Tongue (tissue), 3 donors: ENCODE measurements at places on chromosomes 2 and 18. TPM values are rescaled to one million over a fixed set of nuclear protein-coding genes. Genes with fewer than 3 reads are reported as not detected.

Gene ICOS
- total RNA-seq: 0.10 TPM

Gene TCF23
- not detected for total RNA-seq

Gene CELF4
- 0.51 TPM for total RNA-seq

Gene ATOH8
- 15.7 TPM for total RNA-seq

Gene GRP
- total RNA-seq: 1.3 TPM

Gene LOXL3
- 11.2 TPM for total RNA-seq

Gene SPP2
- total RNA-seq: not detected

Gene ACTG2
- total RNA-seq: 7.9 TPM

Gene CNTNAP5
- 1.7 TPM for total RNA-seq

Gene ASB18
- 3.5 TPM for total RNA-seq

Gene BCL2
- total RNA-seq: 47.3 TPM

Gene MERTK
- total RNA-seq: 6.3 TPM

Gene TMEM163
- total RNA-seq: 0.72 TPM

Gene CD8A
- total RNA-seq: 0.72 TPM

Gene DSC2
- total RNA-seq: 54.9 TPM

Gene STK39
- 26.4 TPM for total RNA-seq

Gene LYG1
- total RNA-seq: 0.41 TPM

Gene ST8SIA3
- total RNA-seq: 0.10 TPM

Gene ZEB2
- 161 TPM for total RNA-seq

Gene UGT1A3
- 0.51 TPM for total RNA-seq

Gene SLC39A10
- total RNA-seq: 33.2 TPM

Gene GULP1
- total RNA-seq: 62.0 TPM

Gene WIPF1
- total RNA-seq: 24.2 TPM

Gene UGT1A5
- 0.51 TPM for total RNA-seq

Gene ACKR3
- total RNA-seq: 12.2 TPM

Gene AGBL5
- 8.9 TPM for total RNA-seq

Gene IL1A
- not detected for total RNA-seq

Gene GNLY
- not detected for total RNA-seq

Gene FHOD3
- total RNA-seq: 33.0 TPM

Gene SRD5A2
- total RNA-seq: 0.10 TPM

Gene CFAP221
- total RNA-seq: 3.0 TPM

Gene SNED1
- total RNA-seq: 15.0 TPM

Gene NAT8
- not detected for total RNA-seq

Gene SERPINB7
- 0.72 TPM for total RNA-seq

Gene ROCK2
- 89.4 TPM for total RNA-seq

Gene MYCN
- 7.3 TPM for total RNA-seq

Gene SERPINB3
- 1.3 TPM for total RNA-seq

Gene APOB
- under 0.01 TPM for total RNA-seq

Gene CFAP53
- total RNA-seq: 0.31 TPM

Gene NOSTRIN
- 6.9 TPM for total RNA-seq

Gene AOX1
- 3.3 TPM for total RNA-seq

Gene CEBPZOS
- 17.0 TPM for total RNA-seq

Gene RRM2
- 20.3 TPM for total RNA-seq

Gene POTEC
- total RNA-seq: not detected

Gene BOD1L2
- total RNA-seq: not detected

Gene PAIP2B
- total RNA-seq: 16.2 TPM

Gene ARHGEF33
- 4.0 TPM for total RNA-seq

Gene GPR39
- total RNA-seq: 0.10 TPM
